Frontal cortex (tissue), 4 donors: ENCODE measurements at places on chromosomes 7 and 10. TPM values are rescaled to one million over a fixed set of nuclear protein-coding genes. Genes with fewer than 3 reads are reported as not detected.

DNA sequence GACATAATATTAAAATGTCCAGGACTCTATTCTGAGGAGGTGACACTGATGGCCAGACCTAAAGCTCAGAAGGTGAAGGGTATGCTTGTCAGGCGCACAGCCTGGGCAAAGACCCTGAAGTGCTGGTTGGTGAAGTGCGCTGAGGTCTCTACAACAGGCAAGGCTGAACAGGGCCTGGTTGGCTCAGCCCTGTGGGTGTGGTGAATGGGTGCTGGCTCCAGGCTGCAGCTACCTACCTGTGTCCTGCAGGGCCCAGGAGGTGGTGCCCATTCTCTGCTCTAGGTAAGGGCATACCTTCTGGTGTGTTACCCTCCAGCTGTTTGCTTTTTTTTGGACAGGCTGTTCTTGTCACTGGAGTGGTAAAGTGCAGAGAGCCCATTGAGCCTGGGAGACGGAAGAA is 85.1 kb downstream of the RAMP3 start:
- DNase-seq = no peak

- no peak for DNase-seq
Measured at GRCh38 chr10:77604063-77604462, 33.5 kb downstream of the KCNMA1 start.

DNA sequence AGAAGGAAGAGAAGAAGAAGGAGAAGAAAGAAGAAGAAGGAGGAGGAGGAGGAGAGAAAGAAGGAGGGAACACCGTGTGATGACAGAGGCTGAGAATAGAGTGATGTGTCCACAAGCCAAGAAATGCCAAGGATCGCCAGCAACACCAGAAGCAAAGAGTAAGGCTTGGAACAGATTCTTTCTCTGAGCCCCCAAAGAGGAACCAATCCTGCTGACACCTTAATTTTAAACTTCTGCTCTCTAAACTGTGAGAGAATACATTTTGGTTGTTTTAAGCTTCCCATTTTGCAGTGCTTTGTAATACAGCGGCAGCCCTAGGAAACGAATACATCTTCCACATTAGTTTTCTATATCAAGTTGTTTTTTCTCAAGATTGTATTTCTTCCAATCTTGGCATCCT is 13.9 kb upstream of the WNT8B start:
- no peak for DNase-seq

DNA sequence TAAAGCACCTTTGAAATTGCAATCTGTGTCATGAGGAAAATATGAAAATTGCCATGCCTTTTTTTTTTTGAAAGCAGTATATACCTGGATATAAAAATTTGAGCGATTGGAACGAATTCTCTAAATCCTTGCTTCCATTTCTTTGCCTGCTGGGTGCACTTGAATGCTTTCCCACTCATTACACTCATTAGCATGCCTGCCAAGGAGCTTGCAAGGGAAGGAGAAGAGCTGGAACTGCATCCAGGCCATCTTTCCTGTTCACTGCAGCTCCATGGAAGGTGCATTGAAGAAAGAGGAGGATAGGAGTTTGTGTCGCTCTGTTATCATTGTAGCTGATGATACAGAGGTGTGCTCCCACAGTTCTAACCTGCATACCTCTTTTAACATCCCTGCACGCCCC is 102.4 kb upstream of the GJD4 start:
- no peak for DNase-seq

DNA sequence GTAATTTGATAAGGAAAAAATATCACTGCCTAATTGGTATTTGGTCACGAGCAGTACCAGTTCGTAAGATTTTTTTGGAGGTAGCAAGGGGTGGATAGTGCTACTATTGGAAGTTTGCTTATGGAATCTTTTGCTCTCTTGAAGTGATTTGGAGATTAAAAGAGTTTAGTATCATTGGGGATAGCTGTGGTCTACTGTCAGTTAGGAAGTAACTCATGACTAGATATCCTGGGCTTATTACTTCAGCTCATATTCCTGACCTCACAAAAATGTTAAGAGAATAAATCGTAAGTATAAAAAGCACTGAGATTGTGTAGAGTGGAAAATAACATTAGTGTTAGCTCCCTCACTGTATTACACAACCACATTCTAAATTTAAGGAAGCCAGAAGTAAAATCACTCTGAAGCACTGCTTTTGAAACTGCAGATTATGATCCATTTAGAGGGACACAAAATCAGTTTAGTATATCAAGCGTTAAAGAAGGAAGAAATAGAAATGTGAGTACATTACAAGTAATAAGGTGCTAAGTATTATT is 22.6 kb downstream of the SGPL1 start:
- DNase-seq = no peak

DNA sequence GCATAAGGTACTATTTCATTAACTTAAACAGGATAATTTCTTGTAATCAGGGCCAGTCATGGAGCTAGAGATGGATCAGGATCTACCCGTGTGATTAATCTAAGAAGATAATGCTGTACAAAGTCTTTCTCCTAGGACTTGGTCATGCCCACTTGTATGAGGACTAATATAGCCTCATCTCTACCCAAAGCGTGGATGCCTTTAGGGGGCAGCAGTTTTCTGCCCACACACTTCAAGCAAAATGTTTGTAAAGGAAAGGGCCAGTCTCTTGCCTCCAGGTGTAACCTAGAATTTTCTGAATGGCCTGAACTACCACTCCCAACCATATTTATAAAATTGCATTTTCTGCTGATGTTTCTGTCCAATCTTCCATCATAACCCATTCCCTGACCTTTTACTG is 764.0 kb upstream of the IGFBP3 start:
- no peak for DNase-seq

DNA sequence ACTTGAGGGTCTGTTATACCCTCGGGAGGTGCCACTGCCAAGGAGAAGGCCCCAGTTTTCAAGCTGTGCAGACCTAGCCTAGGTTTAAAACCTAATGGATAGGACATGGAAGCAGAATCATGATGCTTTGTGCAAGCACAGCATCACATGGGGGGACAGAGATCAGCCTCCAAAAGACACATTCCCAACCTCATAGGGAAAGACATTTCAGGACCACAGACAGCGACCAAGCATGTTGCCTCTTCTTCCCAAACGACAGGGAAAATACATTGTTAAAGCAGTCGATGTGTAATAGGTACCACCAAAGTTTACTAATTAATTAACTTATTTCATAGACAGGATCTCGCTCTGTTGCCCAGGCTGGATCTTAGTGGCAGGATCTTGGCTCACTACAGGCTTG is 573.9 kb downstream of the TCERG1L start:
- DNase-seq = no peak

- DNase-seq = no peak
Measured at GRCh38 chr7:44381494-44382220, 56.3 kb upstream of the CAMK2B start.

- DNase-seq = no peak
Measured at GRCh38 chr7:18059171-18059570, 31.5 kb upstream of the PRPS1L1 start.

DNA sequence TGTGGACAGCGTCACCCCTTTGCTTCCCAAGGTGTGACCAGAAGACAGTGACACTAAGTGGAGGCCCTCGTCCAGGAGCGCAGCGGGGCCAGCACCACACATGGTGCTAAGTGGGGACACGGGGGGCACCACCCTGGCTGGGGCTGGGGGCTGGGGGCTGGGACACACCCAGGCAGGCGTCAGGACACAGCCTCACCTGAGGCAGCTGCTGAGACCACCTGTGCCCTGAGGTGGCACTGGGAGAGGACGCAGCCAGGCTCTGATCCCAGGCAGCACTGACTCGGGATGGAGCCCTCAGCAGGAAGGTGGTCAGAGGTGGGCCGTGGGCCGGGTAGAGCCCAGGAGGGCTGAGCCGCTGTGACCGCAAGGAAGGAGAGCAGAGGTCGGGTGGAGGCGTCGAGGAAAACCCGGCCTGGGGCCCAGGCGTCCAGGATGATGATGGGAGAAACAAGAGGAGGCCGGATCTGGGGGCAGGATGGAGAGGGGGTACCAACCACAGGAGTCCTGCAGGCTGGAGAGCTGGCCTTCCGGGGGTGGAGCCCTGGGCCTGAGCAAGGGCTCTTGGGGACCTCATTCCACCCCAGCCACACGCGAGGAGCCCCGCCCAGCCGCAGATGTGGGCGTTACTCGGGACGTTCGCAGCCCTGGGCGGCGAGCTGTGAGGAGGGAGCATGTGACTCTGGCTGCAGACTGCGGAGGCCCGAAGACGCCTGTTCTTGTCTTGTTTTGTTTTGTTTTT is 22.5 kb downstream of the LRRC27 start:
- DNase-seq = no peak

GRCh38 chr7:158842486-158842885 is 13.2 kb upstream of the ESYT2 start:
- DNase-seq = no peak

GRCh38 chr10:43196981-43197833 is 59.0 kb downstream of the CSGALNACT2 start:
- DNase-seq = peak; percentile 14

GRCh38 chr7:129872054-129872453 is 80.7 kb downstream of the UBE2H start:
- DNase-seq = no peak

DNA sequence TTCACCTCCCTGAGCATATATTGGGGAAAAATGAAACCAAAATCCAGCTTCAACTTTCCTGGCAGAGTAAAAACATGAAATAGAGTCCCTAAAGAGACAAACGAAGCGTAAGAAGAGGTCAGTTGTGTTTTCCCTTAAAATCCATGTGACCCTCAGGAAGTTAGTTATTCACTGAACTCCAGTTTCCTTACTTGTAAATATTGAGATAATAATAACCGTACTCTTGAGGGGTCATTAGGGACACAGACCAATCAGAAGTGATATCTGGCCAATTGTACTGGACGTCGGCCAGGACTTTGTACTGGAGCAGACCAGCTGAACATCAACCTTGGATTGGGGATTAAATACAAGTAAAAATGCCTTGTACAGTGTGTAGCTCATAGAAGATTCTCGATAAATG is 167.0 kb downstream of the GATA3 start:
- no peak for DNase-seq

- DNase-seq = no peak
Measured at GRCh38 chr7:33495207-33495606, 365.8 kb downstream of the BBS9 start.

GRCh38 chr7:155979566-155979965 is 167.3 kb upstream of the SHH start:
- DNase-seq = no peak

- DNase-seq = no peak
Measured at GRCh38 chr7:97270280-97270679, 152.8 kb downstream of the SDHAF3 start.

DNA sequence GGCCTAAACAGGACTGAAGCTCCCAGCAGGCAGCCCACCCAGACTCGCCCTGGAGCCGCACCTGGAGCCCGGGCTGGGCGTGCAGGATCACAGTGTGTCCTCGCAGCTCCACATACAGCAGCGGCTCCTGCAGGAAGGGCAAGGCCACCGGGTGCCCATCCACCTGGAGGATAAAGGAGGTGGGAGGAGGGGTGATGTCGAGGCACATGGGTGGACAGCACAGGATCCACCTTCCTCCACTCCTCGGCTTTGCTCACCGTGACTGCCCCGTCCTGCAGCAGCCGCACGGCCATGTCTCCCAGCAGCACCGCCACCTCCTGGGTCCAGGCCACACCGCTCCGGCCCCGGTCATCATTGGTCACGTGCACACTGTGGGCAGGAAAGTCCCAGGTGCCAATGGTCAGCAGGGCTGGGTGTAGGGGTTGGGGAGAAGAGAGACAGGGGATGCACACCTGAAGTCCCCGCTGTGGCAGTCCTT is 16.8 kb downstream of the ATP6V1F start:
- DNase-seq = no peak

VAX1 gene
- total RNA-seq = 1.2 TPM

ADARB2 gene
- total RNA-seq = 3.3 TPM

KRIT1 gene
- 92.1 TPM for total RNA-seq

CAV1 gene
- total RNA-seq = 17.5 TPM

HPSE2 gene
- total RNA-seq = not detected

ASB10 gene
- total RNA-seq = not detected

COL13A1 gene
- total RNA-seq = 2.0 TPM

MYPN gene
- total RNA-seq = not detected

AUTS2 gene
- 71.3 TPM for total RNA-seq

TFPI2 gene
- total RNA-seq = 0.41 TPM
